Prostate gland (tissue), 2 donors: ENCODE measurements at places on chromosomes 3 and 15.

GRCh38 chr3:29319262-29319661 is 38.4 kb downstream of the RBMS3 start:
- no peak for DNase-seq

- DNase-seq, result peak; percentile 65
These were observed 21.5 kb downstream of the LARS2 start for GRCh38 chr3:45409921-45410320.

DNA sequence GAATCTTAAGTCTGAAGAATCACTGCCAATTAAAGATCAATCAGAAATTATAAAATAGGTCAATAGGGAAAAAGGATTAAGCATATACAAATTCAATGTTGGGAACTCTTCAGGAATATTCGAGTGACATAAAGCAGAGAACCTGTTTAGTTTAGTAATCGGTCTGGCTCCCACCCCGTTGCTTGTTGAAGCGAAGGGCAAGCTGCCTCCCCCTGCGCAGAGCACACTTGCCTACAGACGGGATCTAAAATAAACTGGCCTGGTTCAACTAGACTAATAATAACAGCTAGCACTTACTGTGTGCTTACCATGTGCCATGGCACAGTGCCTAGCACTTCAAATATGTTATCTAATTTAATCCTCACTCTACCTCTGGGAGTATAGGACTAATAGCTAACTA is 8.6 kb downstream of the SEMA6D start:
- DNase-seq, result no peak

GRCh38 chr3:31817411-31817966 is 163.6 kb downstream of the OSBPL10 start:
- DNase-seq, result no peak
